Body of pancreas (tissue), 4 donors: ENCODE measurements at places on chromosomes 16 and 17.

DNA sequence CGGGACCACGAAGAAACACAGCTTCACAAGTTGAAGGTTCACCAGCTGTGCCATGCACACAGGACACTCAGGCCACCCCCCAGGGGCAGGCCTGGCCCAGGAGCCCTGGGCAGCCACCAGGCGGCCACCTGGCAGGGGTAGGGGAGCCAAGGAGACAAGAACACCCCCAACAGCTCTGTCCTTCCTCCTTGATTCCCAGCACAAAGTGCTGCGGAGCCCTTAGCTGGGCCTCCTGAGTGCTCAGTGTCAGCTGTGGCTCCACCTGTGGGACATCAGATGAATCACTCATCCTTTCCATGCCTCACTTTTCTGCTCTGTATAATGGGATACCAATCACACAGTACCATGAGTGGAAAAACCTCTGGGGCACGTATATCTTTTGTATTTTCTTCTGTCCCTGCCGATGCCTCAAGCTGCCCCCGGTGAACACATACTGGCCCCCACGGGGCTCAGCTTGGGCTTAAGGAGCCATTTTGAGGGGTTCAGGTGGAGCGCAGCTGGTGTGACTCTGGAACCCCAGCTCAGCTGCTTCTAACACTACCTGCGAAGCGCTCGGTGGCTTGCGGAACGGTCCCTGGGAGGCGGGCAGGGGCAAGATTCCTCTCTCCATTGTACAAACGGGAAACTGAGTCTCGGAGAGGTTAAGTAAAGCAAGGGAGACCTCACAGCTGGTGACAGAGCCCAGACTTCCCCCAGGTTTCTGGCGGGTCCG, 12.0 kb downstream of the GALK1 start:
- DNase-seq = no peak

DNA sequence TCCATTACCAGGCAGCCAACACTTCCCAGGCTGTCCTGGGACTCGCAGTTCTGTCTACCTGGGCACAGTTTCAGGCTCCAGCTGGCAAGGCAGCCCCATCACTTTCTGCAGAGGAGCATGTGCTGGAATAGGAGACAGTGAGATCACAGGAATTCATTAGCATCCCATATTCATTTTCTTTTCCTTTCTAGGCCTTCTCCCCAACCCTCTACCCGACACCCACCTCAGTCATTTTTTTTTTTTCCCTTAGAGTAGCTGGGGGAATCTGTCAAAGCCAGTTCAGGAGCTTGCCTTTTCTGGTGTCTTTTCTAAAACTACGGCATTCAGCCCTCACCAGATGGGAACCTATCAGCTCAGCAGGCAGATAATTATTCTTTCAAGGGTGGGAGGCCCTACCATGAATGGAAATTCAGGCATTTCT, 42.4 kb upstream of the FBXO47 start:
- no peak for DNase-seq

- no peak for DNase-seq
These were observed 3.9 kb downstream of the CNGB1 start for GRCh38 chr16:57966986-57967385.

GRCh38 chr17:69176457-69176795, 34.7 kb upstream of the ABCA6 start:
- DNase-seq = no peak

GRCh38 chr17:43758497-43759174, at the start of gene SOST:
Gene SOST (minus strand): TSS chr17:43758791. CDS start chr17:43758741, 50 bp downstream.
- no peak for DNase-seq
